ENCODE measurements at places on chromosomes 4 and X.

DNA sequence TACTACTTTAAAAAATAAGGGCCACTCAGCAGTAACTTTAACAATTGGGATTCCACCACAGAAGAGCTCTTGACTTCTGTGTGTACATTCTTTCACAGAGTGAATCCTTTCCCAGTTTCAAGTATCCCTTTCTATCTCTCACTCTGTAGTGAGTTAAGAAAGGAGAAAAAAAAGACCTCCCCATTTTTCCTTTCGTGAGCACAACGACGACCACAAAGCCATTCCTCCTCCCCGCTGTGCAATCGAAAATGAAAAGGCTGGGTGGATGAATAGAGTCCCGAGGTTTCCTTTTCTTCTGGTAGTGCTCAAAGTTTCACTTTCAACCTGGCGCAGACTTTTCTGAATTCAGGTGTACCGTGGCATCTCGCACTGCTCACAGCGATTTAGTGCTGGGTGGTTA lies 58.0 kb downstream of the TAB3 start:
- DNase-seq = no peak

DNA sequence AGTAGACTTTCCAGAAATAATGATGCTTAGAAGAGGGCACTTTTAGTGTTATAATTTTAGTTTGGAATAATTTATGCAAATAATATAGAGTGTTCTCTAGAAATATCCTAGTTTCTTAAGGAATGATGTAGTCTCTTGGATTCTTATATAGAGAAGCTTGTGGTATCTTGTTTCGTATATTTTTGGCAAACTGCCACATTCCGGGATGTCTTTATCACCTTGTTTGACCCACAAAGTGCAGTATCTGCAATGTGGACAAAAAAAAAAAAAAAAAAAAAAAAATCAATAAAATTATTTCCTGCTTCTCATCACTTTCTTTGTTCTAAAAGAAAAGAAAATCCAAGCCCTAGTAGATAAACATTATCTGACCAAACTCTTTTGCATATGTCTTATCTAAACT lies 1577.7 kb upstream of the TENM3 start:
- no peak for DNase-seq

DNA sequence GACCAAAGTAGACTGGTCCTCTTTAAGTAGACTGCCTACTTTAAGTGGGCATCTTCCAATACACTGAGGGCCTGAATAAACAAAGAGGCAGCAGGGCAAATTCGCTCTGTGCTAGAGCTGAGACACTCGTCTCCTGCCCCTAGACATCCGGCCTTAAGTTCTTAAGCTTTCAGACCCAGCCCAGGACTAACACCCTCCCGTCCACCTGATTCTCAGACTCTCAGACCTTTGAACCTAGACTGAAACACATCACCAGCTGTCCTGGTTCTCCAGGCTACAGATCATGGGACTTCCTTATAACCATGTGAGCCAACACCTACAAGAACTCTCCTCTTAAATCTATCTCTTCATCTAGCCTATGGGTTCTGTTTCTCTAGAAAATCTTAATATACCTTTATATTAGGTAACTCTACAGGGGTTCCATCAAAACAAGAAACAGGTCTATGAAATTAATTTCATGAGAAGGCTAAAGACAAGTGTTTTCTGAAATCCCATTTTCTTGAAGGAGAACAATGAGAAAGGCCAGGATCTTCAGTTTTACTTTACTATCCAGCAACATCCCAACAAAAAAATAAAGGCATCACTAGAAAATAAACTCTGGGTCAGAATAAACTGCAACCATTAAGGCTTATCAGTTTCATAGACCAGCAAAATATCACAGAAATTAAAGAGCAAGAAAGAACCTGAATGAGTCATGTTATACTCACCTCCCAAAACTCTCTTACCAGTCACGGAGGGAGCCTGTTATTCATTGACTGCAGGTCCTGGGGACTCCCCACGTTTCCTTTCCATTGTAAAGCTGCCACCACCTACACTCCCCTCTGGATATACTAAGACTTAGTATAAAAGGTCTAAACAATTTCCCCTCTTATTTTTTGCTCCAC lies 14.8 kb downstream of the ADGRA3 start:
- no peak for DNase-seq

DNA sequence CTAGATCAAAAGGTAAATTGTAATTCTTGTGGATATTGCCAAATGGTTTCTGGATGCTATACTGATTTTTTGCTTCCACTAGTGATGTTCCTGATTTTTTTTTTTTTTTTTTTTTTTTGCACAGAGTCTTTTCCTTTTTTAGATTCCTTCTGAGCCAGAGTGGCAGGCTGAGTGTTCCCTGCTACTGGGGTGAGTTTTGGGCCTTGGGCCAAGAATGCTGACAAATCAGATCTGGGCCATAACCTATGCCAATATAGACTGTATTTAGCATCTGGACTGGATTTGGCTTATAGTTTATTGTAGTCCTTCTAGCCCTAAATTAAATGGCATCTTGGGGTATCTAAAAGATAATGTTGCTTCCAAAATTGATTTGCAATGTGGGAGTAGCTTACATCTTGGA lies 52.8 kb downstream of the REPS2 start:
- DNase-seq = peak; percentile 34

DNA sequence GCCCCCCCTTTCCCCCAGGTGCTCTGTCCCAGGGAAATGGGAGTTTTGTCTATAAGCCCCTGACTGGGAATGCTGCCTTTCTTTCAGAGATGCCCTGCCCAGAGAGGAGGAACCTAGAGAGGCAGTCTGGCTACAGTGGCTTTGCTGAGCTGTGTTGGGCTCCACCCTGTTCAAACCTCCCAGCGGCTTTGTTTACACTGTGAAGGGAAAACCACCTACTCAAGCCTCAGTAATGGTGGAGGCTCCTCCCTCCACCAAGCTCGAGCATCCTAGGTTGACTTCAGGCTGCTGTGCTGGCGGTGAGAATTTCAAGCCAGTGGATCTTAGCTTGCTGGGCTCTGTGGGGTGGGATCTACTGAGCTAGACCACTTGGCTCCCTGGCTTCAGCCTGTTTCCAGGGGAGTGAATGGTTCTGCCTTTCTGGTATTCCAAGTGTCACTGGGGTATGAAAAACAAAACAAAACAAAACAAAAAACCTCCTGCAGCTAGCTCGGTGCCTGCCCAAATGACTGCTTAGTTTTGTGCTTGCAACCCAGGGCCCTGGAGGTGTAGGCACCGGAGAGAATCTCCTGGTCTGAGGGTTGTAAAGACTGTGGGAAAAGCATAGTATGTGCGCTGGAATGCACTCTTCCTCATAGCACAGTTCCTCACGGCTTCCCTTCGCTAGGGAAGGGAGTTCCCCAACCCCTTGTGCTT lies 41.7 kb downstream of the ITM2A start:
- DNase-seq = no peak

DNA sequence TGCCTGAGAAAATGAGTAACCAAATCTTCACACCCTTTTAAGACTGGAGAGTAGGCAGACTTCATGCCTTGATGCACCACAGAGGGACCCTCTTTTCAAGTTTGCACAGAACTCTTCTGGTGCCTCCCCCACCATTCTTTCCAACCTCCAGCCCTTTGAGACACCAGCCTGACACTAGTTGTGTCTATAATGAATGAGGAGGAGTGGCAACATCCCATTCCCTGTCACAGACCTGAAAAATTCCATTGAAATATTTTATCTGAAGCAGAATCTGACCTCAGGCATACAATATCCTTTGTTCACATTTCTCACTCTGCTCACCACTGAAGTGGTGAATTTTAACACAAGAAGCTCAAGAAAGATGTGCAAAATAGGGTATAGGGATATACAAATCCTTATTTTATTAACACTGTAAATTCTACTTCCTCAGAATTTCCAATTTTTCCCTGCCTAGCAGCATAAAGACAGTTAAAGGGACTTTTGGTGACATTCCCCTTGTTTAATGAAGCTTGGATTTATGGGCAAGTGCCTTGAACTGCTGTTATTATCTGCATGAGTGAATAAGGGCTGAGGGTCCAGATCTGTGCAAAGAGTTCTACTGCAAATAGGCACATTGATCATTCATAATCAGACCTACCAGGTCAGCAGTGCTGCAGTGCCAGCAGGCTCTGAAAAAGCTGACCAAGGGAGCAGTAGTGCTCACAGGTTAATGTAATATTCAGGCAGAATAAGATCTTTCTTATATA lies 149.9 kb upstream of the PAQR3 start:
- no peak for DNase-seq

GRCh38 chrX:113260474-113260873 lies 419.8 kb upstream of the AMOT start:
- DNase-seq = no peak

GRCh38 chrX:12595720-12596119 lies 195.5 kb upstream of the PRPS2 start:
- DNase-seq = no peak

GRCh38 chr4:77959566-77960338 lies 97.1 kb downstream of the MRPL1 start:
- DNase-seq = peak; percentile 12

GRCh38 chr4:14125375-14126129 lies 498.0 kb upstream of the BOD1L1 start:
- DNase-seq = no peak

- DNase-seq = no peak
Observed at GRCh38 chr4:35948171-35948570, 296.1 kb downstream of the ARAP2 start.

GRCh38 chrX:108018656-108019381 lies 26.0 kb upstream of the VSIG1 start:
- no peak for DNase-seq

DNA sequence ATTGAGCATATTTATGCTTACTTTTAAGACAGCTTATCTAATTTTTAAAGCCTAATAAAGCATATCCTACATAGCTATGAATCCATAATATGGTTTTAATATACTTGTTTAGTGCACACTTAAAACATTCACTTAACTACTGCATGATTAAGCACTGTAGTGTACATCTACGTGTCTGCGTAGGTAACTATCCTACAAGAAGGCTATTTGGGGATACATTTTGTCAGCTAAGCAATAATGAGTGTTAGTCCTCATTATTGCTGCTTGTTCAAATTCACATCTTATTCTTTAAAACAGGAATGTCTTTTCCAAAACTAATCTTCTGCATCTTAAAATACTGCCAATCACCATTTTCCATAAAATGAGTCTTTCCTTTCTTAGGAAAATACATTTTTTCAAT lies 38.6 kb downstream of the GASK1B start:
- DNase-seq = no peak

DNA sequence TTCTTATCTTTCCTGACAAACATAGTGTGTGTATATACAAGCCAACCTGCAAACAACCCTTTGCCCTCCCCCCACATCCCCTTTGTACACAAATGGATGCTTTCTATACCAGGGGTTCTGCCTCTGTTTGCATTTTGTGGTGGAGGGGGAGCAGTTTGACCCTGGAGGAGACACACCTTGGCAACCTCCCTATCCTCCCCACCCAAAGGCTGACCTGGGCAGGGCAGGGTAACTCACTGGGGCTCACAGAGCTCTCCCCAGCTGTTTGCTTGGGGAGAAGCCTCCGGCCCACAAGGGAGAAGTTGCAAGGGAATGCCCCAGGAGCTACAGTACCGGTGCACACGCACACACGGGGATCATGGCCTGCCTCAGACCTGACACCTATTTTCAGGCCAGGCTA lies 372.6 kb downstream of the BCOR start:
- DNase-seq = no peak

GRCh38 chrX:72395237-72395636 lies 89.5 kb upstream of the CITED1 start:
- DNase-seq = no peak

DNA sequence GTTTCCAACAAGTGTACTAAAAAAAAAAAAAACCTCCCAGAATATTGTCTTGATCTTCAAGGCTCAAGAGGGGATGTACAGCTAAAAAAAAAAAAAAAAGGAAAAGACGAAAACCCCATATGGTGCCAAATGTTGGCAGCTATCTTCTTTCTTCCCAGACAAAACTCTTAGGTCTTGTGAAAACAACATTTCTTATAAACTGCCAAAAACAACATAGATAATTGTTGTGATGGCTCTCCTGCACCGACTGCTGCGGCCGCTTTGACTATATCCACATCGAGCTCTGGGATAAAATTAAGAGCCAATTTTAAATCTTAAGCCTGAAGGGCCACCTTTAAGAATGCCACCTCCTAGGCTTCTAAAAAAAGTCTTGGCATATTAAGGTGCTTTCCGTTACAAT lies 23.5 kb downstream of the PDGFC start:
- no peak for DNase-seq

- DNase-seq = no peak
Observed at GRCh38 chr4:182019148-182019652, 224.0 kb upstream of the TENM3 start.

GRCh38 chr4:38765382-38765781 lies 17.4 kb downstream of the TLR10 start:
- DNase-seq = no peak

- no peak for DNase-seq
Observed at GRCh38 chrX:17851874-17852273, 9.2 kb downstream of the RAI2 start.

Data from cerebellum (tissue), 4 donors.